ENCODE measurements at places on chromosomes 7 and 10.

DNA sequence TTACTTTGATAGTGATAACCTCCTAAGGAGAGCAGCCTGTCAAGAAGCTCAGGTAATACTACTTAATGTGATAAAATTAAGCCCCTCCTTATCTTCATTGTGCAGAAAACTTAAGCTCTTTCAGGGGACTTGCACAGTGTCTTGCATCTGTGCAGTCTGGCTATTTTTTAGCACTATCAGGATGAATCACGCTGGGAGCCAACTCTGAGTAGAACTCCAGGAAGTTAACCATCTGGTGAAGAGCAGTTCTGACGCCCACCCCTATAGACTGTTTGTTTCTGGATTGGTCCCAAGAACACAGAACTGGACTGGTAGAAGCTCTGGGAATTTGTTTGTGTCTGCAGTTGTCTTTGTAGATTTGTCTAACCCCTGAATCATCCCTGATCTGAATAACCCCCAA, 41.9 kb downstream of the AGK start:
- no peak for DNase-seq

GRCh38 chr10:35961501-35961900, 319.4 kb upstream of the FZD8 start:
- no peak for DNase-seq

GRCh38 chr10:7312488-7312857, 98.4 kb downstream of the SFMBT2 start:
- DNase-seq = no peak

DNA sequence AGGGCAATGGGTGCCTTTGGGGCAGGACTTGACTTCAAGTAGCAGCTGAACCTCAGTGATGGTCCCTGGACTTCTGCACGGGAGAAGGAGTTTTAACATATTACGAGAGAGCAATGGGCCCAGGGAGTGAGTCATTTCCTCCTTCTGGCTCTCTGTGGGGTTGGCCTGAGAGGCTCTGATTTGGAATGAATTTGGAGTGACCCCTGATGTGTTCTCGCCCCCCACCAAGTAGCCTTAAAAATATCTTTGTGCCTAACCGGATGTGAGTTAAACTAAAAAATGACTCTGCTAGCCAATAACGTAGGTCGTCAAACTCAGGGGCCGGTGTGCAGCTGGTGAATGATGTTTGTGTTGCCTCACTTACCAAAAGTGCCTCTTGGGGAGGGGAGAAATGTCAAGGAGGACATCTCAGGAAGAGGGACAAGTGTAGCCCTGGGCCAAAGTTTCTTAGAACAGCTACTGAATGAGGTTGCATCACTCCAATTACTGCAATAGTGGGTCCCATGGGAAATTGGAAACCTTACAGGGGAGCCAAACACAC, 656.6 kb downstream of the INHBA start:
- DNase-seq = no peak

DNA sequence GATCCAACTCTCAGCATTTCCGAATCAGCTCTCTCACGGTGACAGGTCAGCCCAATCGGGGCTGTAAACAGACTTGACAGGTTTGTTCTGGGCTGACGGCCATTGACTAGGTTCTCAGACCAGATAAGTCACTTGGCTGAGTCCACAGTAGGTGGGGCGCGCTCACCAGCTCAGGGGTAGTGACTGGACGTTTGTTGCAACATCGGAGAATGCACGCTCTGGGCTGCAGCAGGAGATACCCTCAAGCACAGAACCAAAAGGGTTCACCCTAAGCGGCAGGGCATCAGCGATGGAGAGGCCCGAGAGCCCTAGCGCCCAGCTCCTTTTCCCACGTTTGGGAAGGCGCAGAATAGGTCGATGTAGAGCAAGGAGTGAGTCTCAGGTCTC, 1.8 kb downstream of the KLLN start:
- DNase-seq = no peak

GRCh38 chr10:10128387-10128786, 889.3 kb upstream of the CELF2 start:
- no peak for DNase-seq

- DNase-seq = no peak
Observed at GRCh38 chr7:74007242-74007567, 20.8 kb upstream of the ELN start.

- no peak for DNase-seq
Observed at GRCh38 chr7:111089822-111090426, 1.0 kb upstream of the LRRN3 start.

GRCh38 chr7:122914812-122915211, 28.6 kb upstream of the CADPS2 start:
- DNase-seq = no peak

DNA sequence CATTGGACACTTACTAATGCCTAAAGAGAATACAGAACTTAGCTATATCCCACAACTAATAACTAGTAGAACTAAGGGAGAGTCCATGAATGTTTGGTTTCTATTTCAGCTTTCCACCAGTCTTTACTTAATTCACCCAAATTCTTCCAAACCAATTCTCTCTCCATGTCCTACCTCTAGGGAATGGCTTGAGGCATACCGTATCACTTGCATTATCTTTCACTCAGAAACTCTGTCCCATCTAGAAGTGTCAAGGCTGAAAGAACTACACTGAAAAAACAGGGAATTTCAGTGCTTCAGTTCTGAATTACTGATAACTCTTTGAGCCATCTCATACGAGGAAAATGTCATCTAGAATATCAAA, 758 bp downstream of the TMEM168 start:
- DNase-seq = no peak

DNA sequence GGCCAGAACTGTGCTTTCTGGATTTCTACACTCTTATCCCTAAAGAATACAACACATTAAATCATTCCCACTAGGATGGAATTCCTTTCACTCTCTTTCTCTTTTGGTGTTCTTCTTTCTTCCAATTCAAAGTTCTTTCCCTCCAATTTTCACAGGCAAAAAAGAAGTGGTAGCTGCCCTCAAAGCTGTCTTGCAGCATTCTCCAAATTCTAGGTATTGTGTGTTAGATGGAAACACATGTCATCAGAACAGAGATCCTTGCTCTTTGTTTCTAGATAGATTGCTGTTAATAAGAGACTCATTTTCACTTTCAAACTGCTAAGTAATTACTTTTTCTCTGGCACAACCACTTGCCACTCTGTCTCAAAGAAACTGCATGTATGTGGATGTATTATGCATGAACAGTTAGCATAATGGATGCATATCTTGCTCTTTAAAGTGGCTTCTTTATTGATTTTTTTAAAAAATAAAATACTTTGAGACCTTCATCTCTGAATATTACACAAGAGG, 31.0 kb downstream of the SHTN1 start:
- DNase-seq = no peak

DNA sequence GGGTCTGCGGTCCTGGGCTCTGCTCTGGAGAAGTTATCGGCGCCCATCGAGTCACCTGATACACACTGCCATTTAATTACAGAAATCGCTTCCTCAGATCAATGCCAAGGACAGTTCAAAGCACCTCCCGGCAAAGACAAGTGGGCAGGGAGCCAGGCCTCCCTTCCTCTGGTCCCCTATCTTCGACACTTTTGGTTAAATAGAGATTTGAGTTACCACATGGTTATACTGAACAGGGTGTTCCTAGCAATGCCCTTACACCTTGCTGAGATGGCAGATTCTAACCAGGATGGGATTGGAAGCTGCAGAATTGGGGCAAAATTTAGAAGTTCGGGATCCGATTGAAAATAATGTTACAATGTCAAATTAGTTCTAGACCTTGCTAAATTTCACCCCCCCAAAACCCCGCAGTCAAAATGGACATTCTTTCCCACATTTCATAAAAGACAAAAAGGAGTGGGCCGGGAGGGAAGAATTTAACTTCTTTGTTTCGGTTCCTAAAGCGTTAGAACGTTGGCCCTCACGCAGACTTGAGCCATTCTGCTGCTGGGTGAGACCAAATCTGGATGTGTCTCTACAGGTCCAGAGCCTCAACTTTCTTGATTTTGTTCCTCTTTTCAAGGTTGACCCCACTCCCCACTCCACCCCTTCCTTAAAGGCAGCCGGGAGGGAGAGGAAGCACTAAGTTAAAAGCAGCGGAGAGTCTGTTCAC, 2.2 kb upstream of the DLX5 start:
- DNase-seq = no peak

GRCh38 chr10:23319835-23320234, 24.8 kb downstream of the C10orf67 start:
- DNase-seq = no peak

- no peak for DNase-seq
Observed at GRCh38 chr7:95865716-95866371, 93.5 kb downstream of the DYNC1I1 start.

DNA sequence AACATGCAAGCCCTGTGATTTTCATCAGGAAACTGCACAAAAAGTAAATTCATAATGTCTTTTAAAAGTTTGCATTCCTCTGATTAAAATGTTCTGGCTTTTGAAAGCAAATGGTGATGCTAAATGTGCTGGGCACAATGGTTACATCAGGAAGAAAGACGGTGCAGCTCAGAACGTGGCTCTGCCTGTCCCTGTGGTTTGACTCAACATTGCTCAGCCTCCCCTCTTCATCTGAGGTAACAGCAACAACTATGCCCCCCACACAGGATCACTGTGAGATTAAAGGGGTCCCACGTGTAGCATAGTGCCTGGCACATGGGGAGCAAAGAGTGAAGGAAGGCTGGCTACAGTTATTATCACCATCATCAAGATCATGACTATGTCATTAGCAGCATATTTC, 44.0 kb downstream of the PARD3 start:
- no peak for DNase-seq

DNA sequence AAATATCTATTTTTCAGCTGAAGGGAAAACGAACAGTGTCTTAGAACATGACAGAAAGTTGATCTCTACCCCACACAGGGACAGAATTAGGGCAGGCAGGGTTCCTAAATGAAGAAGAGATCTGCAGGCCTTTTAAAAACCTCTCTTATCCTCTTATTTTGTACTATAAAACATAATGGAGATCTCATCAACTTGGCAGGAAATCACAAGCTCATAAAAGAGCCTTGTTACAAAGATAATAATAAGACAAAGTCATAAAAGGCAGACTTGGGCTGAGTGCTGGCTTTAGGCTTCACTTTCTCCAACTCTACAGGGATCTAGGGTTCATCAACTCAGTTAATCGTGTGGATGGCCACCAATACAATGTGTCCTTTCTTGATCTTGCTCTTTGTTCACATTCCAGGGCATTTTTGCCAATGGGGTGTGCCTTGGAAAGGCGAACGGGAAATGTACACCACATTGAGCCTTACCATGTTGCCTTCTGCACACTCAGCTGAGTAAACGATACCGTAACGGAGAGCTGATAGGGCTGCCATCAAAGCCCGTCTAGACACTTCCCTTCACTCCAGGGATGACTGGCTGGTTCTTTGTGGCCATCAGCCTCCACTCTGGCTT, 7.1 kb upstream of the TEX36 start:
- DNase-seq = no peak

- no peak for DNase-seq
Observed at GRCh38 chr7:51141451-51142003, 175.1 kb downstream of the COBL start.

- DNase-seq = no peak
Observed at GRCh38 chr10:128062881-128063563, 63.2 kb downstream of the MKI67 start.

DNA sequence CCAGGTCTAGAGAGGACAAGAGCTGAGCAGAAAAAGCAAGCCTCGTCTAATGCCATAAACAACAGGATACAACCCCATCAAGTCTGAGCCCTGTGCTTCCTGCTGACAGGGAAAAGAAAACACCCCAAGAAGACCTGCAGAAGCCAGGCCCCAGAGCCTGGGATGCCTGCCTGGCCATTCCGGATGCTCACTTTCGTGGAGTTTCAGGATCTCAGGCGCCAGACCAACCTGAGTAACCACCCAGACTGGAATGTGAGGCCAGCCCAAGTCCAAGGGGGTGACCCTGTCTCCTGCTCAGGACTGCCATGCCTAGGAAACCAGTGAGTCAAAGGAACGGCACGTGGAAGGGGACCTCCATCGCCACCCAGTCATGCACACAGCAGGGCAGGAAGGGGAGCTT, 74.3 kb downstream of the PLXNA4 start:
- DNase-seq = no peak

DNA sequence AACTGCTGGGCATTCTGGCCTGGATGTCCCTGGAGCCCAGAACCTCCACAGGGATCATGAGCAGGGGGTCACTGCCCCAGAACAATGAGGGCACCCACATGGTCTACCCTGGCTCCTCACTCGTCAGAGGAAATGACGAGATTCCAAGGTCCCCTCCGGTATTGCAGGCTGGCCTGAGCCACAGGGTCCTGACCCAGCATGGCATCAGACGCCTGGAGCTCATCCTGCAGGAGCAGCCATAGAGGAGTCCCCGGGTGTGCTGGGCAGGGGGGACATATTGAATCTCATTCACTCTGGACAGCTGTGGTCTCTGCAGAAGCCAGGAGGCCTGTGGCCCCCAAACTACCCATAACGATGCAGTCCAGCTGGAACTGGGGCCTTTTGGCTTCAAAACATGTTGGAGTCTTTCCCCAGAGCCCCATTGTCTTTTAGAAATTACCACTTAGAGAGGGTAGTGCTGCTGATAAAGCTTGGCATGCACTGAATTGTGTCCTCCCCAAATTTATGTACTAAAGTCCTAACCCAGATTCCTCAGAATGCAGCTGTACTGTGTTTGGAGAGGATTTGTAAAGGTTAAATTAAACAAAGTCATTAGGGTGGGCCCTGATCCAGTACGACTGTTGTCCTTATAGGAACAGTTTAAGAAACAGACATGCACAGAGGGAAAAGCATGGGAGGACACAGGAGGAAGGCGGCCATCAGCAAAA, 27.7 kb downstream of the ANXA8 start:
- no peak for DNase-seq

GRCh38 chr10:29749150-29749549, 114.4 kb upstream of the SVIL start:
- DNase-seq = no peak

- DNase-seq = no peak
Observed at GRCh38 chr7:134532180-134532953, 5.0 kb downstream of the AKR1B10 start.

DNA sequence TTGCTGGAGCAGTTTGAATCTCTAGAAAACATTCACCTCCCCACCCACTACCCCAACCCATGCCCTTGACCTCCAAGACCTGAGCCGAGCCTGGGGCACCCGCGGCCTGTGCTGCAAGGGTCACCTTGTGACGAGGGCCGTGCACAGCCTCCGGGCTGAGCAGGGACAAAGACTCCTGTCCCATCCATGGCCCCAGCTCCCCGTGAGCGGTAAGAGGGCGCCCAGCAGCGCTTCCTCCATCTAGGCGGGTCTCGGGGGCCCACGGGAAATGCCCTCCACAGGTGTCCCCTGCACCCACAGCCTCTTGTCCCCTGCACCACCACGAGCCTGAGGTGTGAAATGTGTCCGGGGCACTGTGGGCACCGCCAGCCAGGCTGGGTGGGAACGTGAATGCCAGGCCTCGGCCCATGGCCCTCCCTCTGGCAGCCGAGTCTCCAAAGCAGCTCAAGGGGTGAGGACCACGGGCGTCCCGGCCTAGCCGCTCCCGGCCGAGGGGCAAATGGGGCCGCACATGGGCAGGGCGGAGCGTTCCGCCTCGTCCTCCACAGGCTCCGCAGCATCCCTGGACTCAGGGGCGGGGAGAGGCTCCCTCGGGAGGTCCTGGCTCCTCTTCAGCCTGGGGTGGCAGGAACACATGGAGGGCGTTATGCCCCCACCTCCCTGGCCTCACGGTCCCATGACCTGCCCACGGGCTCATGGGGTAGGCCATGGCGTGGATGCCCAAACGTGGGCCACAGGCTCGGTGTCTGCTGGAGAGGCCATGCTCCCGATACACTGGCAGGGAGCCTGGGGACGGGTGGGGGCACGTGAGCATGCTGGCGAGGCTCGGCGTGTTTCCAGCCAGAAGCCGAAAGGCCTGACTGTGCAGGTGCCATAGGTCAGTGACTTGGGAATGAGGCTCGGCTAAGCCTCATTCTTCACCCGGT, 21.1 kb downstream of the DPYSL4 start:
- no peak for DNase-seq

Data from central memory CD8-positive, alpha-beta T cell (primary cell).